ENCODE measurements at places on chromosomes 7 and 10.

DNA sequence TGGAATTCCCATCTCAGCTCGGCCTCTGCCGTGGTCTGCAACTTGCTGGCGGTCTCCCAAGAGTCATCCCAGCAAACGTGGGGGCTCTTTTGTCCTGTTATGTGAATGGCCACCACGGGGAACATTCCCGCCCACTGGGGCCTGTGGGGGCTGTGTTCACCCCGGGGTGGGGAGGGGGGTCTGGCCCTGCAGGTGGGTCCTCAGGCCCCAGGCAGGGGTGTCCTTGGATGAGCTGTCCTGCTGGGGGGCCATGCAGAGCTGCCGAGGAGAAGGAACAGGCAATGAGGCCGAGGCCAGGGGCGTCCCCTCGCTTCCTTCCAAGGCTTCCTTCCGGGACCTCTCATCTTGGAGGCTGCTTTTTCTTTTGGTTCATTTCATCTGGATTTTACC, 24.4 kb upstream of the PITRM1 start:
- DNase-seq: no peak

DNA sequence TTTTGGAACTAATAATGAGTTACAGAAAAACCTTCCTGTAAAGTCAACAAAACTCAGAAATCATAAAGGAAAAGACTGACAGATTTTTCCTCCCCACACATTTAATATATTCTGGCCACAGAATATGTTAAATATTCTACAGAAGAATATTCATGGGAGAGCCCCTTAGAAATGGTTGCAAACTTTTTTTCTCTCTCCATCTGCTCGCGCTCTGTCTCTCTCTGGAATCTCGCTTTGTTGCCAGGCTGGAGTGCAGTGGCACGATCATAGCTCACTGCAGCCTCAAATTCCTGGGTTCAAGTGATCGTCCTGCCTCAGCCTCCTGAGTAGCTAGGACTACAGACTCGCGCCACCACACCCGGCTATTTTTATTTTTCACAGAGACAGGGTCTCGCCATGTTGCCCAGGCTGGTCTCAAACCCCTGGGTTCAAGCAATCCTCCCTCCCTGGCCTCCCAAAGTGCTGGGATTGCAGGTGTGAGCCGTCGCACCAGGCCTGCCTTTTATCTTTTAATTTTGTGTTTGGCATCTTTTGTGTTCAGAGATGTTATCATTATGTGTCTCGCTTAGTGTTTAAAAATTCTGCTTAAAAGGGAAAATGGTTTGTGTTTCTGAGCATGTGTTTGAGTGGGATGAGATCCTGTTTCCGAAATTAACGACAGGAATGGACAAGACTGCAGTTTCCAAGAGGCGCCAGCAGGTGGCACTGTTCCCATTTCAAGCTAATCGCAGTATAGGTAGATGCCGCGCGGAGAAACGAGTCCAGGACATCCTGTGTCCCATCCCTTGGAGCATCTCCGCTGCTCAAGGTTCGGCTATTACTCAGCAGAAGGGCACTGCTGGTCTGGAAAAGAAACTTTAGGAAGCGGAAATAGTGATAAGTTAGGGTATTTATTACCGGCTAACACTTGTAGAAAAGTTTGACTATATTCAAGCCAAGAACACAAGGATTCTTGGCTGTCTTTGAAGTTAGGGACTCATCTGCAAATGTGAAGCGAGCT, 23.1 kb upstream of the ST7 start:
- peak; percentile 90 for DNase-seq

GRCh38 chr10:80924063-80924952, 386.6 kb downstream of the SH2D4B start:
- no peak for DNase-seq

GRCh38 chr10:78588194-78588811, 480.5 kb upstream of the ZMIZ1 start:
- DNase-seq: no peak

DNA sequence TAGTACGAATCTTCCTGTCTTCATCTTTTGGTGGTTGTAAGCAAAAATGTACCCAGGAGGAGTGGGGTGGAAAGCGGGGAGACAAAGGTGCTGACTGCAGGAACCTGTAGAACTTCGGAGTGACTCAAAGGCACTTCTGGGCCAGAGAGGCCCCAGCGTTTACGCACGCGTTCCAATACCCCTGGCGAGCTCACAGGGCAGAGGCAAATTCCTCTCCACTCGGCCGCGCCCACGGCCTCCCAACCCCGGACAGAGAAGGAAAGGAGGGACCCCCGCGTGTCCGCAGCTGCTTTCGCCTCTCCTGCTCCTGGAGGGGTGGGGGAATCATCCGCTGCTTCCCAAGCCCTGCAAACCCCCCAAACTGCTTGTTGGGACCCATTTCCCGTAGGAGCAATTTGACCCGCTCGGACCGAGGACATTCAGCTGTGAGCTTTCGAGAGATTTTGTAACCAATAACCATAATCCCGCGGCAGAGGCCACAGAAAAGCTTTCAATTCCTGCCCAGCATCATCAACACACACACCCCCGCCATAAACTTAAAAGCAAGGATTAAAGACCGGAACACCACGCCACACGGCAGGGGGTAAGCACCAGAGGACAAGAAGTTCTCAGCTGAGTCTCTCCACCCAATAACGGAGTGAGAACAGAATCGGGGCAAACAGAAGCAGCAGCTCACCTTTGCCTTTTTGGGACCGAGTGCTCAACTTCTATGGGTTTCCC, 2.3 kb downstream of the IGF2BP3 start:
- no peak for DNase-seq

- DNase-seq: no peak
Measured at GRCh38 chr10:50394832-50395231, 143.5 kb upstream of the ASAH2 start.

DNA sequence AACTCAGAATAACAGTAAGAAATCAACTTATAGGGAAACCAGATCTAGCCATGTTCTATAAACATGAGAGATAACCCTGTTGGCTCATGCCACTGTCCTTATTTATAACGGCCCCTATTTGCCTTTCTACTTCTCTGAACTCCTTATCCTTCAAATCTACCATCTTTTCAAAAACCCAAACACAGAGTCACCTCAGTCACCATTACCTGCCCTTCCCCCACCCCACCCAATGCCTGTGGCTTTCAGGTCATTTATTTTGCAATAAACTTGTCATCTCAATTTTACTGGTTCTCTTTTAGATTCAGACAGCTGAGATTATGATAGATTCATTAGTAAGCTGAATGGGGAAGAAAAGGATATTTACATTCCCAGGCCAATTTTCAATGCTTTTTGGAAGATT, 53.6 kb downstream of the KMT2C start:
- DNase-seq: no peak

DNA sequence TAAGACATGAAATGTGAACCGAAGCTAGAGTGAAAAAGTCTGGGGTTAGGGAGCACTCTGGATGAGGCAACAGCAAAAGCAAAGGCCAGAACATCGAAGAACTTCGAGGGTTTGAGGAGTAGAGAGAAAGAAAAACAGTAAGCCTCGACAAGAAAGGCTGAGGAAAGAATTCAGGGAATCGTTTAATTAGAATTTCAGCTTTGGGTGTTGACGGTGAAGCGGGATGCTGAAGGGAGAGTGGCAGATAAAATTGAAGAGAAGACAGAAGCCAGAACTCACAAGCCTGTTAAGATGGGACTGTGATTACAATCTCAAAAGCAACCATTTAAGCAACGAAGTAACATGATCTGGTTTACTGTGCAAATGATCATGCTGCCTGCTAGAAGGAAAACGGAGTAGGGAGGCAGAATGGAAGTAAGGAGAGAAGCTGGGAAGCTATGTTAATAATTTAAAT, 2.1 kb downstream of the TRDMT1 start:
- DNase-seq: no peak

DNA sequence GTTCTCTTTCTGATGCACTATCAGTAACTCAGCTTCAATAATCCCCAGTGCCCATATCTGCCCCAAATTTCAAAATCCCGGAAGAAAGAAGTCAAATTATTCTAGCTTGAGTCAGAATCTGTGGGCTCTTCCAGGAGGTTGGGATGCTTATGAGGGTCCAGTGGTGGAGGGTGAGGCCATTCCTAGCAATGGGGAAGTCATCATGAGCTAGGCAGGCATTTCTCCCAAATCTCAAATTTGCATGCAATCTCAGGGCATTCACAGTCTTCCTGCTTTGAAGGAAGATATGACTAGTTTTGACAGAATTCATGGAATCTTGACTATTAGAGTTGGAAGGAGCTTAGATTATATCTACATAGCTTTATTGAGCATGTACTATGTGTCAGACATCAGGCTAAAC, 164.3 kb upstream of the AGK start:
- DNase-seq: no peak

DNA sequence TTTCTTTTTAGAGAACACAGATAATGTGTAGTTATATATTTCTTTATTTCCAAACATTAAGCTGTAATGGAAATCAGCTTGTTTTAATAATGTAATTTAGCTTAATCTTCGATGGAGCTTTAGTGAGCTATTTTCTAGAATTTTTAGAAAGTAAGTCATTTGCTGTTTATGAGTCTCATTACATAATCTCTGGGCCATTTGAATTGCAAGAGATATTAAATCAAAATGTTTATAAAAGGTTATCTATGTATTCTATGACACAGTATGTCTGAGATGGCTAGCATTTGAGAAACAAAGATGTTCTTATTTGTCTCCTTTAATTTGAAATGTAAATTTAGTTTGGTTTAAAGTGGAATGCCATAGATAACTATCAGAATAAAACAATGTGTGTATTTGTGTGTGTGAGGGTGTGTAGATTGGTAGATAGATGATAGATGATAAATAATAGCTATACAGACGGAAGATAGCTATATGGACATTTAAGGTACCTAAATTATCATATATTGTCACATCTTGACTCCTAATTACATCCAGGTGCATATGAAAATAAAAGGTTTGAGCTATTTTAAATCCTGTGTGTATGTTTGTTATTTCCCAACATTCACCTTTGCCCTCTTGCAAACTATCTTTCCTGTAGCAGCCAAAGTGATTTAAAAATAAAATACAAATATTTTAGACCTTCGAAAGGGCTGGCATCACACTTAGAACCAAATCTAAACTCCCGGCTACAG, 478.0 kb upstream of the KLF6 start:
- DNase-seq: no peak

DNA sequence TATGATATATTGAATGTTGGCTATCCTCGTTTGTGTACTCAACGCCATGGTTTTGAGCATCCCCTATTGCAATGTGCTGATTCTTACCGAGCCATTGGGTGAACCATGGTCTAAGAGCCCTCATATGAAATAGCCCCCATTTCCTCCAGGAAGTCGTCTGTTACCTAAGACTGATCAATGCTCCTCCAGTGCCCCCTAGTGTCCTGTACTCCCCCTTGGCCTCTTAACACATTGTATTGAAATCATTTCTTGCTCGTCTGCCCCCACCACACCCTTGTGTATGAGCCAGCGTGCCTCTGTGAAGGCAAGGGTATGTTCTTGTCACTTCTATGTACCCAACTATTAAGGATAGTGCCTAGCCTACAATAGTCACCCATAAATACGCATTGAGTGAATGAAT, 11.2 kb upstream of the SLC35B4 start:
- DNase-seq: no peak

DNA sequence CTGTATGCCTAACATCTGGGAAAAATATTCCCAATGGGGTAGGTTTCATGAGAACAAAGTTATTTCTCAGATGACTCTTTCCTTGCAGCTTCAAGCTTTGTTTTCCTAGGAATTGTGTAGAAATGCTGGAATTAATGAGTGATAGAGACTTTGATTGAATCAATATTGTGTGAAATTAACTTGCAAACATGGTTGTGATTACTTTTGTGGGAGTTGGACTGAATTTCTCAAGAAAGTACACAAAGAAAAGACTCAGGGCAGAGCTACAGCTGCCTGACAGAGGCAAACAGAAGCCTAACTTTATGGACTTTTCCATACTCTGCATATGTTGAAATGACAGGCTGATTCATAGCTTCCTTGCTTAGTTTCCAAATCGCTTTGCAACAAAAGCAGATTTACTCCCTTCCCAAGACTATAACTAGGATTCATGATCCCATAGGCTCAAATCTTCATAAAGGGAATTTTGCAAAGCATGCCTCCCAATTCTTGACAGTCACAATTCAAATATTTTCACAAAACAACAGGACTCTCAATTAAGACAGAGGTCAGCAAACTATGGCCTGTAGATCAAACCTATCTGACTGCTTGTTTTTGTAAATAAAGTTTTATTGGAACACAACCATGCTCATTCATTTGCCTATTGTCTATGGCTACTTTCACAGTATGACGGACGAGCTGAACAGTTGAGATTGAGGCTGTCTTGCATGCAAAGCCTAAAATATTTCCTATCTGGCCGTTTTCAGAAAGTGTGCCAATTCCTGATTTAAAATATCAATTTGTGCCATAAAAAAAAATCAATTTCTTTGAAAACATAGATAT, 27.6 kb downstream of the NRP1 start:
- DNase-seq: no peak

- DNase-seq: no peak
Measured at GRCh38 chr10:124035928-124036558, 57.4 kb downstream of the CHST15 start.

- no peak for DNase-seq
Measured at GRCh38 chr7:112161253-112162141, 44.7 kb downstream of the DOCK4 start.
